ENCODE measurements at places on chromosomes 12 and 14.

DNA sequence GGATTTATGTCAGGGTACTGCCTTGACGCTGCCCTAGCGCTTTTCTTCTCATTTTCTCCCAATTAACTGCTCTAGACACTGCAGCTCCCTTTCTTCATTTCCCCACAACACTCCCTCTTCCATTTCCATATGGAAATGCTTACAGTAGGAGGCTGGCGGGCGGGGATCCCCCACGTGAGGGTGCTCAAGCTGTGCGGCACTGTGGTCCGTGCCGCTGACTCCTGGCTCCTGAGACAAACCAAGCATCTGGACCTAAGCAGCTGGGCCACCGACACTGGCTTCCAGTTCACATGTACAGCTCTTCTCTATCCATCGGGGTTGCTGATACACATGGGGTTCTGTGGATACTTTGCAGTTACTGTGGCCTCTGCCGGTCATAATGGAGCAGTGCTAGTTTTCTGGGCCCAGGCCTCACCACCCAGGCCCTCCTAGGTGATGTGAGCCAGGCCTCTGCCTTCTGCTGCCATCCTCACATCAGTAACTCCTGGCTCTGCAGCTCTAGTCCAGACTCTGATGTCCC lies 20.2 kb downstream of the TCHP start:
- no peak for DNase-seq

- DNase-seq, result no peak
These were observed 150.9 kb downstream of the ANO2 start for GRCh38 chr12:5794156-5794555.

- DNase-seq, result no peak
These were observed 31.8 kb downstream of the ISCA2 start for GRCh38 chr14:74525361-74525851.

GRCh38 chr12:93226361-93226760 lies 151.4 kb upstream of the NUDT4 start:
- no peak for DNase-seq

DNA sequence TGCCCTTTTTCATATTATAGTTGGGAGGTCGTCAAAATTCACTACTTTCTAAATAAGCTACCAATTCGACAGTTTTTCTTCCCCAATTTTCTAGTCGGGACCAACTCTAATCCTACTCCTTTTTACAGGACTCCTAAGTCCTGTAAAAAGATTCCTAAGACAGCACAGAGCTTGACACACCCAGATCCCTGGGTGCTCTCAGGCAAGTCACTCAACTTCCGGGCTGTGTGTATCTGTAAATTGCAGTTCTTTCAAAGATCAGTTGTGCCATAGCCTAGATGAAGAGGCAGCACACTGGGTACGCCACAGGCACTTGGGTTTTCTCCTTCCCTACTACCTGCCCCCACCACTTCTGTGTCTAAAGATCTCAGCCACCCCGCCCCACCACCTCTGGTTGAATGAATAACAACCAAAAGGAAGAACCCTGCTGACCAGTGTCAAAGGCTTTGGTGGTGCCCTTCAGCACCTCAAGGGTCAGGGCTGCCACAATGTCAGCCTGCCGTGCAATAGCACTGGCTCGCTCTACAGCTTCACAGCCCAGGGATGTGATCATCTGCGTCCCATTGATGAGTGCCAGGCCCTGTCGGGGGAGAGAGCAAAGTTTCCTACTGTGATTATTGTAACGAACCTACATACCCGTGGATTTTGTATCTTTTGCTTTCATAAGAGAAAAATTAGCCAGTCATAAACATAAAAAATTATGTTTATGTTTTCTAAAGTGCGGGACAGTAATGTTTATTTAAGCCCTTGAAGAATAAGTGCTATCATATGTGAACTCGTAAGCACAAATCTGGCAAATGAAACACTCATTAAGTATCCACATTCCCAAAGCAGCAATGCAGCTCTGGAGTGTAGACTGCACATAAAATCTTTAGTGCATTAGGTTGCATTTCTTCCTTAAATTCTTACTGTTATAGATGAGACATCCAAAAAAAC lies 9.2 kb downstream of the HAL start:
- DNase-seq, result no peak

DNA sequence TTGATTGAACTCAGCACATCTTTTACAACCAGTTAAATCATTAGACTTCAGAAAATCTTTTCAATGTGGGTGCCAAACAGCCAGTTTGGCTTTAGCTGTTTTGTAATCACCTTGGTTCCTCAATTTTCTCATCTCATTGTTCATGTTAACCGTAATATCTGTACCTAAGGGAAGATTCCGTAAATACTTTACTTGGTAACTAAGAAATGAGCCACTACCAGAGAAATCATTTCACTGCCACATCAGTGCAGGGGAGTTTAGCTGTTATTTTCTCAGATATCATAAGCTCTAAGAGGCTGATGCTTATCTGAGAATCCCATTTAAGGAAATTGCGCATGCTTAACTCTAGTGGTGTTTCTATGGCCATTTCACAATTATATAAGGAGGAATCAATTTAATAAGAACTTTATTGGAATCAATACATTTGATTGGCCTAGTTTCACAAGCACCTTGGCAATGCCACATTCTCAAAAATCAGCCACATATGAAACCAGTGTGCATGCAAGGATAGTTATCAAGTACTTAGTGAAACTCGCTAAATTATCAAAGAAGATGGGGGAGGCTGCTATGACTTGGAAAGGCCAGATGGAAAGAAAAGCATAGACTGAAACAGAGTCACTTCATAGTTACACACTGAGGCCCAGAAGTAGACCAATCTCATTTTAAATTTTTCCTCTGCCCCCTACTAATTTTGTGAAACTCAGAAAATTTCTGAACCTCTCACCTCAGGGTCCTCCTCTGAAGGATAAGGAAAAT lies 28.1 kb upstream of the IL22 start:
- no peak for DNase-seq

GRCh38 chr12:123601602-123602489 lies at the start of gene DDX55:
DDX55 (plus strand) TSS chr12:123602099; CDS start chr12:123602149, 50 bp downstream.
- DNase-seq, result peak; percentile 71

GRCh38 chr12:93743229-93743998 lies 66.2 kb downstream of the CRADD start:
- DNase-seq, result no peak

- DNase-seq, result no peak
These were observed 50.7 kb downstream of the JAG2 start for GRCh38 chr14:105117710-105118385.

- no peak for DNase-seq
These were observed 34.7 kb downstream of the C12orf75 start for GRCh38 chr12:105365231-105365630.

GRCh38 chr12:68497702-68498101 lies 113.0 kb upstream of the RAP1B start:
- DNase-seq, result no peak

DNA sequence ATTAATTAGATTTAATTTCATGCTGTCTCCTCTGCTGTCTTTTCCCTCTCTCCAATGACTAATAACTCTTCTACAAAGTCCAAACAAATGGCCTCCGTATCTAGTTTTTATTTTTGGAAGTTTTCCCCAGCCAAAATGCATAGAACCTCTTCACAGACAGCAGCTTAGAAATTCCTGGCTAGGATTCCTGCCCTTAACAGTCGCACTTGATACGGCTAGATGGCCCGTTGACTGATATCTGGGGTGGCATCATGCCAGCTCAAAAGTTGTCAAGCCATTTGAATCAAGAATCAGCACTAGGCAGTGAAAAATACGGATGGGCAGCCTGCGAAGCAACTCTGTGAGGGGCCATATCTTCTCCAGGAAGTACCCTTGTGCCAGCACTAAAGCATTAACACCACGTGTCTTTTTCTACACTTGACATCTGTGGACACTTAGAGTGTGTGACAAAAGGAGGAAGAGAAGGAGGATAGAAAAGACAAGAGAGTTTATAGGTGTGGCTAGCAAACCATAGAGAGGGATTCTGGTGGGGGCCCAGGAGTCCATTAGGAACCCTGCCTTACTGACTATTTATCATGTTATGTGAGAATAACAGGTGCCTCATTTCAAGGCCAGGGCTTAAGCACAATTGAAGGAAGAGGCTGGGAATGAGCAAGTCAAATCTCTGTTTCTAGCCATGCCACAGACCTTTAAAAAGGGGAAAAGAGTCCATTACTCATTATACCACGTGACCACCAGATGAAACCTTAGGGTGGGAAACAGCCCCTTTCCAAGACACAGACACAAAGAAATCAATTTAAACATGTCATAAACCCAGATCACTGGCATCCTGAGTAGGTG lies 39.2 kb upstream of the KRR1 start:
- DNase-seq, result no peak

- no peak for DNase-seq
These were observed 75.2 kb downstream of the SPRING1 start for GRCh38 chr12:116662612-116663144.

GRCh38 chr14:92105073-92105892 lies 1.1 kb downstream of the ATXN3 start:
- DNase-seq, result no peak

- no peak for DNase-seq
These were observed 170.5 kb downstream of the IPO8 start for GRCh38 chr12:30525171-30525570.

DNA sequence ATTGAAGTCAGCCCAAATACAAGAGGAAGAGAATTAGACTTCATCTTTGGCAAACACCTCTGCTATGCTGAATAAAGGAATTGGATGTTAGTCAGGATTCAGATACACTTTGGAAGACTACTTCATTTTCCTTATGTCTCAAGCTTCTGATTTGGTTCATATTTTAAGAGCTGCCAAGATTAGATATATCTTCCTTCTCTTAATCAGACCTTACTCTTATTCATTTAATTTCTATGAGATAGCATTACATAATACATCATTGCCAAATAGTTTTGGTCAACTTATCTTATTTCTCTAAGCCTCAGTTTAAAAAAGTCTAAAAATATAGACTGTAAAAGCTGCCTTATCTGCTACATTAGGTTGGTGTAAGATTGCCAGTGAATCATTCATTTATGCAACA lies 330.6 kb upstream of the NAV3 start:
- no peak for DNase-seq

- peak; percentile 95 for DNase-seq
These were observed 1.9 kb upstream of the PTMS start for GRCh38 chr12:6764011-6764828.

DNA sequence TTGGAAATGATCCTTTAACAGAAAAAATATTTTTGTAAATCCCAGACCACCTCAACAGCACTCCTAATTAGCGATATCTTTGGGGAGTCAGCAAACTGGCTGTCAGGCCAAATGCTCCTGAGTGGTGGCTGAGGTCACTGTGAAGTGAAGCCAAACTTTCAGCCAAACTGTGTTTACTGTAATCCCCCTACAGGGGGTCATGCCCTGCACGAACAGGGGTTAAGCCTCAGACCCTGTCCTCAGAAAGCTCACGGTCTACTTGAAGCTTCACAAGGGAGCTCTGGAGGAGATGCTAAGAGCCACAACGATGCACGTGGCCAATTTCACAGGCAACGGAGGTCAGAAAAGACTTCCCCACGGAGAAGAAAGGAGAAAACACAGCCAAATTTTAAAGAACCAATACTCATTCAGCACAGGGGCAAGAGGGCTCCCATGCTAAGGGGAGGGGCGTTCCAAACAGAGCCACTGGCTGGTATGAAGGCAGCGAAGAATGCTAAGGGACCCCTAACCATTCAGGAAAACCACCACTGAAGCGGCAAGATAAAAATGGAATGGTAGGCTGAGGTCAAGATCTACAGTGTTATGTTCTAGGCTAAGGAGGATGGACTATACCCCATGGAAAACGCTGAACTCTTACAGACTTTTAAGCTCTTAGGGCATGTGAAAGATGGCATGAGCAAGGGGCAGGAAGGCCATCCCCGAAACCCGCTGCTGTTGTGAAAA lies 105.4 kb downstream of the ITPR2 start:
- no peak for DNase-seq

DNA sequence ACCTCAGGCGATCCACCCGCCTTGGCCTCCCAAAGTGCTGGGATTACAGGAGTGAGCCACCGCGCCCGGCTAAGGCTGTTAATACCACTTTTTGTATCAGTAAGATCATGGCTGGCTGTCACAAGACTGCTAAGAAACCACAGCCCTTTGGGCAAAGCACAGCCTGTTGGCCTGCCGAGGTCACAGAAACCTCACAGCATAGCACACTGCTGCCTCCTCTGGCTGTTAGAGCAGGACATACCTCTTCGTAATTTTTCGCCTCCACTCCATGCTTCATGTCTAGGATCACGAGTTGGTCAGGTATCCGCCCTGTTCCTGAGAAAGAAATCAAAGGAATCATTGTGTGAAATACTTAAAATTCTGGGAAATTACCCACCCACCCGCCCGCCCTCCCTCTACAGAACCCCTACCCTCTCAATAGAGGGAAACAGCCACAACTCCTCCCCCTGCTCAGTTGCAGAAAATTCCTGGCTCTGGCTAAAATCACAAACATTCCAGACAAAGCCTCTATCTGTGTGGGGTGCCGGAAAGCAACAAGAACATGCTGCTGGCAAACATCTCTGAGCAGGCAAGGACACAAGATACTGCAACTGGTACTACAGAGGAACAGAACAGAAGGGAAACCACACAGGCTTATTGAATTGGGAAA lies 20.7 kb upstream of the NEK9 start:
- no peak for DNase-seq

DNA sequence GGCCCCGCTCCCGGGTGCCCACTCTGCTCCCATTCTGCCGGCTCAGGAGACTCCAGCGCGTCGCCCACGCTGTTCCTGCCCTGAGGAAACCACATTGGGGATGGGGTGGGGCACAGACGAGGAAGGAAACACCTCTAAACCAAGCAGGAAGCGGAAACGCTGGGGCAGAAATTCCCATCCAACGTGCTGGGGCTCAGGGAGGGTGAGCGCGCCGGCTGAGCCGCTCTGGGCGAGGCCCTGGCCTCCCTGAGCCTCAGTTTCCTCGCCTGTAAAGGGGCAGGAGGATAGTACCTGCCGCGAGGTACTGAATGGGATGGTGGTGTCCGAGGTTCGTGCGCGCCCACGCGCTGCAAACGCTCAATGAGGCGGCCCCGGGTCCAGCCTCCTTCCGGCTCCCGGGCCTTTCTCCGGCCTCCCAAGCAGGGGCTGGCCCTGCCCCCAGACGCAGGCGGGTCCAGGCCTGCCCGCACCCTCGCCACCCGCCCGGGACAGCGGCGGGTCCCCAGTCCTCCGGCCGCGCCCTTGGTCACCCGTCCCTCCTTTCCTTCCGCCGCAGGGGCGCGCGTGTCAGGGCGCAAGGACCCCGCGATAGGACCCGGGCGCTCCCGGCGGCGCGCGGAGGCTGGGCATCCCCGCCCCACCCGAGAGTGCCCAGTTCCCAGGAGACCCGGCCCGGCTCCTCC lies 673 bp downstream of the BEGAIN start:
- peak; percentile 70 for DNase-seq

DNA sequence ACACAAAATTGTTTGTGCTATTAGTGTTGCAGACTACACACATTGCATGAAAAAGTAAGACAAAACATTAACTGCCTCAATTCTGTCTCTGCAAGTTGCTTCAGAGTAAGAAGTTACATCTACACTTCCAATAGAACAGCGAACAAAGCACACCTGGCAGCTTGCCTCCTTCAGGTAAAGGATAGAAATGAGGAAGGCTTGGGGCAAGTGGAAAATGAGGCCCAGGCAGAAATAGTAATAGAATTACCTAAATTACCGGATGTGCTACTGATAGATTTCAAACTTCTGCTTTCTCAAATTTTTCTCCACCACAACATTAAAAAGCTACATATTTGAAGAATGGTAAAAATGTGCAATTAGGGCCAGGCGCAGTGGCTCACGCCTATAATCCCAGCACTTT lies 37.7 kb downstream of the CCDC175 start:
- no peak for DNase-seq

- DNase-seq, result peak; percentile 60
These were observed 48.7 kb downstream of the NEUROD4 start for GRCh38 chr12:55068416-55069010.

- no peak for DNase-seq
These were observed 32.6 kb downstream of the PAPLN start for GRCh38 chr14:73269729-73270531.

- DNase-seq, result no peak
These were observed 708.0 kb downstream of the MED13L start for GRCh38 chr12:115569345-115570068.

Data from RWPE1 (cell line).